ENCODE measurements at places on chromosomes 2 and 18.

DNA sequence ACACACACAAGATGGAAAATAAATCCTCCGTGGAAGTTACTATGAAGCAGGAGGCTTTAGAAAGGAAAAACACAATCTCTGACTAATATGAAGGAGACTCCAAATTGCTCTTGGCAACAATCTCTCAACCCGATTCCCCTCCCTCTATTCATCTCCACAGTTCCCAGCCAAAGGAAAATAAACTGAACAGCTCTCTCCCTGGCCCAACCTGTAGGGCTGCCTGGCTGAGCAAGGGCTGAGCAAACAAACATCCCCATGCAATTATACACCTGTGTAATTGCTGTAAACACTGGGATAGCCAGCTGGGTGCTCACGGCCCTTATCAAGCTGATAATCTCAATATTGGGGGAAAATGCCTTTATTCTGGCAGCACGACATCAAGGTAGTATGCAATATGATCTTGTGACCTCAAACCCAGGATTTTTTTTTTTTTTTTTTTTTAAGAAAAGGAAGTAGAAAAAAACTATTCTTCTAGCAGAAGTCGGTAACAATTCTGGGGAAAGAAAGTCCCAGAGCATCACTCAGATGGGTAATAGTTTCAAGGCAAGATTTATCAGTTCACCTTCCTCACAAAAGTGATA is 203.3 kb upstream of the SMAD2 start:
- no peak for DNase-seq

DNA sequence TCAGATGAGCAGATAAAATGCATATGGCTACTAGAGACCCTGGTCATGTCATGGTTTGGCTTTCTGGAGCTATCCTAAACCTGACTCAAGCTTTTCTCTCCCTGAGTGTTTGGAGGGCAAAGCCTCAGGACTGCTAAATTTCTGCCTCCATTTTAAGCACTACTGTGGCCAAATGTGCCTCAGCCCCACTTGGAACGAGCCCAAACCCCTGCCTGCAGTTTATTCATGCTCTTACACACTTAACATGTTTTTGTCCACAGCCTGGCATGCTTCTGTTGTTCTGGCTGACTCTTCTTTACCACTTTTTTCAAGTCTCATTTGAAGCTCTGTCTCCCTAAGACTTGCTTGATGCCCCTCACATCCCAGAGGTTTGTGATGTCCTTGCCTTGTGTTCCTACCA is 24.7 kb downstream of the MGAT5 start:
- no peak for DNase-seq

GRCh38 chr2:240881913-240882312 is 13.3 kb downstream of the AGXT start:
- DNase-seq: no peak

DNA sequence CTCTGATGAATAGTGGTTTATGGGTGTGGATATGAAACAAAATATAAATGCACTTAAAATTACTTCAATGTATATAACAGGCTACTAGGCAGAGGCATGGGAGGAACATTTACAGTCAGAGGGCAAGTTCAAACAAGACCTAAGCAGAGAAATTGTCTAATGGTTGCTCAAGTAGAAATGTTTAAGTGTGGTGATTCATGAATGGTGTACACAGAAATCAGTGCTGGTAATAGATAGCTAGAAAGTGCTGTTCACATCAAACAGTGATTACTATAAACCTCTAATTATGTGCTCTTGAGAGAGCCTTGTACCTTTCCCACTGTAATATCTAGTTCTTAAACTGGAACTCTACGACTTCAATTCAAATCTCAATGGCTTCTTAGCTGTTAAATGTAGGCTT is 485.1 kb downstream of the NRXN1 start:
- no peak for DNase-seq

- DNase-seq: no peak
Measured at GRCh38 chr2:149387411-149387810, 57.0 kb downstream of the LYPD6 start.

GRCh38 chr18:8773980-8774379 is 68.6 kb downstream of the MTCL1 start:
- DNase-seq: no peak

GRCh38 chr2:136014411-136014810 is 29.0 kb upstream of the DARS1 start:
- DNase-seq: no peak

GRCh38 chr2:101388232-101388631 is 929 bp upstream of the CREG2 start:
- DNase-seq: no peak

GRCh38 chr2:43676322-43677050 is at the start of gene C1GALT1C1L:
C1GALT1C1L (minus strand) TSS chr2:43676429; CDS start chr2:43676322, 107 bp downstream.
- peak; percentile 63 for DNase-seq

GRCh38 chr18:79932907-79933306 is 18.5 kb downstream of the SLC66A2 start:
- DNase-seq: no peak

DNA sequence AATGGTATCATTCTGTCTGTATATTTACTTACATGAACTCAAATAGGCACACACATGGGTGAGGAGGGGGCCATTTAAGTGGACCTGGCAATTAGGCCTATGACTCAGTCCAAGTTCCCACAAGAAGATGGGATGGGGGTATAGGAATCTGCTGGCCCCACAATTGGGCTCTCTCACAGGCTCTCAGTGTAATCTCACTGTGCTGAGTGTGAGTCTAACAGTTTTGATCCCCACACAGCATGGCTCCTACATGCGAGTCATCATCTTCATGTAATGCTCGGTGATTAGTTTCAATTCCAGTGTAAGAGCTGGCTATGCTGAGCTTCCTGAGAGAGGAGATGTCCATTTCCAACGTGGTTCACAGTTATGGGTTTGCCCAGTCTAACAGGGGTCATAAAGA is 114.0 kb downstream of the GATA6 start:
- DNase-seq: no peak

- DNase-seq: peak; percentile 57
Measured at GRCh38 chr2:30332791-30333453, 101.6 kb downstream of the LBH start.

- no peak for DNase-seq
Measured at GRCh38 chr18:79617511-79618500, 61.8 kb upstream of the CTDP1 start.

- DNase-seq: no peak
Measured at GRCh38 chr2:108460345-108461037, 11.5 kb downstream of the GCC2 start.

- no peak for DNase-seq
Measured at GRCh38 chr2:217736776-217737550, 265.8 kb downstream of the TNS1 start.

DNA sequence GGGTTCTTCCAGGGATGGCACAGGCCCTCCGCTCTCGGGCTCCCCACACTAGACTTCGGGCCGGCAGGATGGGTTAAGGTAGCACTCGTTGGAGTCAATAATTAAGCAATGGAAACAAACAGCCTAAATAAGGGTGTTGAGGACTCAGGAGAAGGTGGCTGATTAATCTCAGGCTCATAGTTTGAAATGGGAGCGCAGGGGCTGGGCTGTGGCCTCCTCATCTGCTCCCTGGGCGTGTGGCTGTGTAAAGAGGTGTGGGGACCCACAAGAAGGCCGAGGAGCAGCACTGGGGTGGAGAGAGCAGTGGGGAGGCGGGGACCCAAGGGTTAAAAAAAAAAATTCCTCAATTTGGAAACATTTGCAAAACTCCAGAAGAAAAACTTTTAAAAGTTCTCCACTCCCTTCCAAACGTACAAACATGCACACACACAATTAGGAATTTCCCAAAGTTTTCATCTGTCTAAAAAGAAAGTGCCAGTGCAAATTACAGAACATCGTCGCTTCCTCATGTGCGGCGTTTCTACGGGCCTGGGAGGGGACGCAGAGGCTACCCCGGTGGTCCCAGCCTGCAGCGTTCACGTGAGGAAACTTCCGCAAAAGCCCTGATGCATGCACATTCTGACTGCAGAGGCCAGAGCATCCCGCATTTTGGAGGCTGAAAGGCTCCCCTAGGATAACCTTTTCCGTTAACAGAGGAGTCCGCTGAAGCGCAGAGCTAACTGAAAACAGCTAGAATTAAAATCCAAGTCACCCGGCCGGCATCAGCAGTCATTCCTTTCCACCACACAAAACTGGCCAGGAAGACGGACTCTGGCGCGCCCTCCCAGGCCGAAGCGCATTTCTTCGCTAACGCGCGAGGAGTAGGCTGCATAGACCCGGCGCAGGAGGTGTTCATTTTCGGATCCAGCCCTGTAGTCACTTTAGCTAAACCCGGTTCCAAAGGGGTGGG is 1.0 kb upstream of the TUBB6 start:
- DNase-seq: no peak

GRCh38 chr2:107543793-107544192 is 282.9 kb upstream of the RGPD4 start:
- DNase-seq: no peak

- no peak for DNase-seq
Measured at GRCh38 chr18:58005885-58006523, 38.0 kb upstream of the NEDD4L start.

DNA sequence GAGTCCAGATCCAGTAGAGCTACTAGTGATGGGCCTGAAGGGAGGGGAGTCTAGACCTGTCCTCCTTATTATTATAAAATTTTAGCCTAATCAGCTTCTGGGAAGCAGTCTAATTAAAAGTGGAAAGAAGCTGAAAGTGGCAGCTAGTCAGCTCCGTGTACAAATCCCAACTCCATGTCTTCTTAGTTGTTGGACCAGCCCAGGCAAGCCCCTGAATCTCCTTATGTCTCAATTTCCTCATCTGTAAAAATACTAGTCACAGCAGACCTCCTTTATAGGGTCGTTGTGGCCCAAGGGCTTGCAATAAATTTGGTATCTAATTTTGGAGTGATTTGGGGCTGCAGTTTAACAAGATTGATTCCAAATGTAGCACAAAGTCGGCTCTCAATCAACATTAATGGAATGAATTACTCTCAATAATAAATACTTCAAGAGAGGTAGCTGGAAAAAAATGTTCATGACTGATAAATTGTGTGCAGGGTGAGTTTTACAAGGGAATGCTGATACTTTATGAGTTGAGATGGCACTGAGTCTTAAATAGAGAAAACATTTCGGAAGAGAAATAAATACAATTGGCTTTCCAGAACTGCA is 118.3 kb upstream of the NDUFV2 start:
- DNase-seq: no peak

- DNase-seq: no peak
Measured at GRCh38 chr18:63534615-63535014, 7.6 kb upstream of the SERPINB12 start.

- DNase-seq: no peak
Measured at GRCh38 chr2:239819091-239819973, 205.8 kb downstream of the NDUFA10 start.

DNA sequence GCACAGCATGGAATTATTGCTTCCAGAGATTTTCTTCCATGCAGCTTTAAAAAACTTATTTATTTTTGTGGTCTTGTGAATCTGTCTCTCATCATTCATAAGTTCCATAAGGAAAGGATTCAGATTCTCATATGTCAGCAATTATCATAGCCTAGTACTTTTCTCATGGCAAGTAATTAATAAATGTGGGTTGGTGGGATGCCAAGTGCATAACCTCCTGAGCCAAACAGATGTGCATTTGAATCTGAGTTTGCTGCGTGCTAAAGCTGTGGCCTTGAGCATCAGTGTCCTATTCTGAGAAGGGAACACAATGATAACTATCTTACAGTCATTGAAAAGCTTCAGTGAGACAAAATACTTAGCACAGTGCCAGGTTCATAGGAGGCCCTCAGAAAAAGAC is 331.9 kb downstream of the PDE11A start:
- DNase-seq: no peak

- DNase-seq: no peak
Measured at GRCh38 chr2:105824446-105824845, 79.7 kb downstream of the NCK2 start.

GRCh38 chr18:25813110-25813509 is 277.3 kb downstream of the SS18 start:
- no peak for DNase-seq

DNA sequence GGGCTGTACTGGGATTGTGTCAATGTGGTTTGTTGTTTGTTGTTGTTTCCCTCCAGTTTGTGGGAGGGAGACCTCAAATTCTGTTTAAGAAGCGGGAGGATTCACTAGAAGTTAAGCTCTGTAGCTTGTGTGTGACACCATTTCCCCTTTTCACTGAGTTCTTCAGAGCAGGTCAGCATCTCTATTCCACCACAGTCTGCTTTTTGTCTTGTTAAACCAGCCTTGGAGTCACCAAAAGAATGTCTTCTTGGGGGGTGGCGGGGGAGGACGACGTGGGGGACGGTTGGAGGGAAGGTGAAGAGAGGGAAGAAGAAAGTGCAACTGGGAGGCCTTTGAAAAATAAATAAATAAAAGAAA is 2.3 kb upstream of the BCL11A start:
- DNase-seq: no peak

- no peak for DNase-seq
Measured at GRCh38 chr2:160695402-160696086, 201.9 kb upstream of the RBMS1 start.

- no peak for DNase-seq
Measured at GRCh38 chr18:60123031-60123430, 223.2 kb downstream of the PMAIP1 start.

DNA sequence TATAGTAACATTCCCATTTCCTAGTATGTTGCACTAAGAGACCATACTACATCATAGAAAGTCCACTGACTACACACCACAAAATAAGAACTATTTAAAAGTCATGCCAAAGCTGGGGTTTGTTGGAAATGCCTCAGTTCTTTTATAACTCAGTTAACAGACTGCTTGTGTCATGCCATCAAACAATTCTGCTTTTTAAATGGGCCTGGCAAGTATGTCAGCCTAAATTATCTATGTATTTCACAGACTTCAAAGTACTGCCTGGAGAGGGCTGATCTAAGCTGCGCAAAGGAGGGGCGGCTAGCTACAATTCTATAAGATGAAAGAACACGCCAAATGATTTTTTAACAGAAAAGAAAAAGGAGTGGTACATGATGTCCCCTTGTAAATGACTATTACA is 49.6 kb downstream of the FARSB start:
- no peak for DNase-seq

DNA sequence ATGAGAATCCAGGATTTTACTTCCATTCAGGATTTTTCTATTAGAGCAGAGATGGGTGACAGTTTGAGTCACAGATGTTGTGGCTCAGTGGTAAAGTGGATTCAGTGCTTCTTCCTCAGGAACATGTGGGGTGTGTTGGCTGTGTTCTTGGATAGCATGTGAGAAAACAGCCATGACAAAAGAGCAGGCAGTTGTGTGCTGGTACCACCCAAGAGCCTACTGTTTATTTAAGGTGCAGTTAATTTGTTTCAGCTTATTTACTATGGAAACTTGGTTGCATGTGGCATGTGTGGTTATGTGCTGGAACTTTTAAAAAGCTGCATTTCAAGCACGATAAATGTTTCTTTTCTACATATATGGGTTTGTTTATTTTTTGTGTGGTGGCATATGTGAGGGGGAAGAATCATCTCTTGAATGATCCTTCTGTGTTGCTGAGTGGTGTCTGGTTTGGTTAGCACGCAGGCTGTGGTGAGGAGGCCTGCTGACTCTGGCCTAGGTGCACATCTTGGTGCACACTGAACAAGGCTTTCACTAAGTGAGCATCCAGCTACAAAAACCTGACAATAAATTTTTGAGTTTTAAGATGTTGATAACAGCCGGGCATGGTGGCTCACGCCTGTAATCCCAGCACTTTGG is 67.3 kb downstream of the SPTBN1 start:
- DNase-seq: no peak
